ENCODE measurements at places on chromosomes 2 and 18. TPM values are rescaled to one million over a fixed set of nuclear protein-coding genes. Genes with fewer than 3 reads are reported as not detected.

DNA sequence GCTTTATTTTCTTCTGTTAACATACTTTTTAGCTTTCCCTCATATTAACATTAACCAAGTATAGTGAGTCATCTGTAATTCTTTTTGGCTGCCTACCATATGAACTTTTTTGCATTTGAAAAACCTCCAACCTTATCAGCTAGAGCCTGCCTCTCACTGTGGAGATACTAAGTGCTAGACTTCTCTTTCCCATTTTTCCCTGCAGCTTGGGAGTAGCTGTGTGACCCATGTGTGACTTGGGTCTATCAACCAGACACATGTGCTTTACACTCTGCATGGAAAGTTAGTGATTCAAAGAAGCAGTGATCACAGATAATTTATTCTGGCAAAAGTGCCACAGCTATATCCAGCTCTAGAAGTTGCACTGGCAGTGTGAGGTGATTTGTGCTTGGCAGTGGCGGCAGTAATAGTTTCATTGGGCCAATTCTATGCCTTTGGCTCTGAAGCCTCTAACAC lies 36.3 kb downstream of the PREPL start:
- DNase-seq, result no peak

GRCh38 chr2:85215081-85215447 lies 81.9 kb downstream of the TCF7L1 start:
- DNase-seq, result no peak

GRCh38 chr18:37578886-37579513 lies 13.4 kb upstream of the CELF4 start:
- no peak for DNase-seq

GRCh38 chr18:36374262-36374661 lies 76.7 kb downstream of the FHOD3 start:
- no peak for DNase-seq

DNA sequence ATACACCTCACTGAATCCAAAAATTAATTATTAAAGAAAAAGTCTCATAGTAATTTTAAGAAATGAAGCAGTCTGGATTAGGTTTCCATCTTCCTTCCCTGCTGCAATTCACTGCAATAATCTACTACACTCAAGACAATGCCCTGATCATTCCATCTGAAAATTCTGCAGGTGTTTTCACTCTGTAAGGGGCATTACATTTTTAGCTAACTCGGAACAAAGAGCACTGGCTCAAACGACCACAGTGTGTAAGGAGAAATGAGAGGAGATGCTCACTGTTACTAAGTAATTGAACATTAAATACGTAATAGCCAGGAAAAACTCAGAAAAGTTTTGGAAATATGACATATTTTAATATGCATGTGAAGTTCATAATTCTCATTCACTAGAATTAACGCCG lies 1.3 kb downstream of the B4GALT6 start:
- DNase-seq, result no peak

- no peak for DNase-seq
Observed at GRCh38 chr2:59077981-59078531, 836.9 kb upstream of the FANCL start.

DNA sequence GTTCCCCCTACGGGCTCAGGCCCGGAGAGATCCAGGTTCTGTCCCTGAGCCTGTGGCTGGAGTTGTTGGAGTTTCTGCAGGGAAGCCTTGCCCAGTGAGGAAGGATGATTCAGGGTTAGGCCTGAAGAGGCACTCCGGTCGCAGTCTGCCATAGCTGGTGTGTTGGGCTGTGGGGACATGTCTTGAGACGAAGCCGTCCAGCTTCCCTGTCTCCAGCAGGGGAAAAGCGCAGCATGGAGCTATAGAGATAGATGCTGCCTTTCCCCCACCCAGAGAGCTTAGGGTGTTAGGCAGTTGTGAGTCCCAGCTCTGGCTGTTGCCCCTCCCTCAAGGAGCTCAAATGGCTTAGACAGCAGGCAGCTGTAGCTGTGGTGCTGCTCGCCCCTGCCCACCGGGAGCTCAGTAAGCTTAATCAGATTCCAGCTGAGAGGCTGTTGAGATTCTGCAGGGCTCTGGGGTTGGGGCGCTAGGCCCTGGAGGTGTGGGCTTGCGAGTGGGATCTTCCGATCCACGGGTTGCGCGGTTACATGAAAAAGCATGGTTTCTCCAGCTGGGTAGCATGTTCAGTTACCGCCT lies 103.9 kb downstream of the PMAIP1 start:
- DNase-seq, result no peak

UGT1A6 gene
- total RNA-seq, result not detected
